NAMALWA (cell line): ENCODE measurements at places on chromosomes 3 and 15.

GRCh38 chr3:72492240-72492639, 356.0 kb downstream of the SHQ1 start:
- DNase-seq: no peak

- DNase-seq: no peak
Measured at GRCh38 chr3:195196266-195196665, 74.7 kb downstream of the XXYLT1 start.

DNA sequence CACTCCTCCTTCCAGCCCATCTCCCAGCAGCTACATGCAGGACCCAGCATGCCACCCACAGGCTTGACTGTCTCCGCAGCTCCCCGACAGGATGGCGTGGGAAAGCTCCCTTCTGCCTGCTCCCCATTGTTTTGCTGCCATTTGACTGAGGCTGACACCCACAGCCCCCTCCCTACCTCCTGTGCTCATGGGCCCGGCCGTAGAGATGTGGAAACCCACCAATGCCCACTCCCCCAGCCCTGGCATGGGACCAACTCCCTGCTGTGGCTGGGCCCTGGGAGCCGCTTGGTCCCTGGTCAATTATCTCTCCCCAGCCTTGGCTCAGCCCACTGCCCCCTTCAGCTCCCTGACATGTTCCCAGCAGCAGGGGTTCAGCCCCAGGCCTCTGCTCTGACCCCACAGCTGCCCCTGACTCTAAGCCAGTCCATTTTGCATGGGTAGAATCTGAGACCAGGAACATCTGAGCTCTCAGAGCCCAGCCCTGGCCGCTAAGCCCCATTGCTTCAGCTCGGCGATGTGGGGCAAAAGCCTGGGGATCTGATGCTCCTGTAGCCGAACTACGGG, 8.2 kb downstream of the C3orf22 start:
- DNase-seq: no peak

GRCh38 chr15:72845981-72846383, 62.4 kb upstream of the ADPGK start:
- no peak for DNase-seq

DNA sequence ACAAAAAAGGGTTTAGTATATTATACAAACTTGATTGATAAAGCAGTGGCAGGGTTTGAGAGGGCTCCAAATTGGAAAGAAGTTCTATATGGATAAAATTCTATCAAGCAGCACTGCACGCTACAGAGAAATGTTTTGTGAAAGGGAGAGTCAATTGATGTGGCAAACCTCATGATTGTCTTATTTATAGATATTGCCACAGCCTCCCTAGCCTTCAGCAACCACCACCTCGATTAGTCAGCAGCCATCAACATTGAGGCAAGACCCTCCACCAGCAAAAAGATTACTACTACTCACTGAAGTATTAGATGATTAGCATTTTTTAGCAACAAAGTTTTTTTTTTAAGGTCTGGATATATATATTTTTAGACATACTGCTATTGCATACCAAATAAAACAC, 296.7 kb downstream of the CHST2 start:
- no peak for DNase-seq

DNA sequence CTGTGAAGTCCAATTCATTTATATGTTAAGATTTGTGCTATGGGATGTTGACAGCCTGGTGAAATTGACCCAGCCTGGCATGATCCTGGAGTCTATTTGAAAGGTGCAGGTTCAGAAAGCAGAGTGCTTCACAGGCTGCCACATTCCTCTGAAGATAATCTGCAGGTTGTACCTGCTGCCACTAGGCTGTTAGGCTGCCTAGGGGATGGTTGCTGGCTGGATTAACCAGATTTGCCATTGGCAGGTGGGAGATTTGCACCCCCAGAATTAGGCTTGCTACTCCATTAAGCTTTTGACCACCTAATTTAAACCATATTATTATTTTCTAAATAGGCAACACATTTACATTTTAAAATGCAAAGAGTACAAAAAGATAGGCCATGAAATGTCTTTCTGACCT, 85.8 kb upstream of the RASGRP1 start:
- peak; percentile 22 for DNase-seq

DNA sequence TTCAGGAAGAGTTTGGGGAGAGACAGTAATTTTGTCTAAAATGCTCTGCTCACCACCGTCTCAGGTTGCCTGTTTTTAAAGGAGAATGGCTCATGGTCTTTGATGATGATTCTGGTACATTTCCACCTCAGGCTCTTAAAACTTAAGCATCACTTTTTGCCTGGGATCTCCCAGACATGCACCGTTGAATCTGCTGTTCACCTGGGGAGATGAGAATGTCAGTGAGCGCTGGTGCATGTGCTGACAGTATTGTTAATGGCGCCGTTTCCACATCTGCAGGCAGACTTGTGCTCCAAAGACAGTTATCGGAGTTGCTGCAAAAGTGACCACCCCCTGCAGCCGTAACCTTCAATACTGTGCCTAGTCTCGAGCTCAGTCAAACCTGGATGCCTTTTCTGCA, 219.0 kb upstream of the TPM1 start:
- DNase-seq: no peak
